ENCODE measurements at places on chromosomes 7 and 10.

GRCh38 chr10:44334621-44335184, 50.2 kb downstream of the CXCL12 start:
- no peak for DNase-seq

- no peak for DNase-seq
Measured at GRCh38 chr7:80591654-80592053, 46.8 kb upstream of the CD36 start.

DNA sequence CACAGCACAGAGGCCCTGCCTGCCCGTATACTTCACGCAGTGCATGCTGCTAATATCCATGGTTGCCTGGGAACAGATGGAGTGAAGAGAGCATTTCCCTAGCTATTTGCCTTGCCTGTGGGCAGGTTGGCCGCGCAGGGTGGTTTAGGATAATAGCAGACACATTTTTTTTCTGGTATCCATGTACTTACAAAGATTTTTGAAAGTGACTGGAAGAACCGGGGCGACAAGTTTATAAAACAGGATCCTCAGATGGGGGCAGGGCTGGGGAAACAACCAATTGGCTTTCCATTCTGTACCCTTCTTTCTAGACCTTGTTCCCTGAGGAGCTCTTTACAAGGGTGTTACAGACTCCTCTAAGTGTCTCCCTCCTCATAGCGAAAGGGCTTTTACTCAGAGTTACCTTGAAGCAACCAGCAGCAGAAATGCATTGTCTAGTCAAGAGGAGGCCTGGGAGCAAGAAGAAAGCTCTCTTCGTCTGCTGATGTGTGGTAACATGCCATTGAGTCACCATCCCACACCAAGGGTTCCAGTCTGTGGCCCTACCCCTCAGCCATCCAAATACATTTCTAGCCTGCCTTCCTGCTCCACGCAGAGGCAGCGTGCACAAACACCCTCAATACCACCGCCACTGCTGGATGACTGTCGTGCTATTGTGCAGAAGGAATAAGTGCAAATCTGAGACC, 31.5 kb downstream of the MTURN start:
- DNase-seq: no peak

DNA sequence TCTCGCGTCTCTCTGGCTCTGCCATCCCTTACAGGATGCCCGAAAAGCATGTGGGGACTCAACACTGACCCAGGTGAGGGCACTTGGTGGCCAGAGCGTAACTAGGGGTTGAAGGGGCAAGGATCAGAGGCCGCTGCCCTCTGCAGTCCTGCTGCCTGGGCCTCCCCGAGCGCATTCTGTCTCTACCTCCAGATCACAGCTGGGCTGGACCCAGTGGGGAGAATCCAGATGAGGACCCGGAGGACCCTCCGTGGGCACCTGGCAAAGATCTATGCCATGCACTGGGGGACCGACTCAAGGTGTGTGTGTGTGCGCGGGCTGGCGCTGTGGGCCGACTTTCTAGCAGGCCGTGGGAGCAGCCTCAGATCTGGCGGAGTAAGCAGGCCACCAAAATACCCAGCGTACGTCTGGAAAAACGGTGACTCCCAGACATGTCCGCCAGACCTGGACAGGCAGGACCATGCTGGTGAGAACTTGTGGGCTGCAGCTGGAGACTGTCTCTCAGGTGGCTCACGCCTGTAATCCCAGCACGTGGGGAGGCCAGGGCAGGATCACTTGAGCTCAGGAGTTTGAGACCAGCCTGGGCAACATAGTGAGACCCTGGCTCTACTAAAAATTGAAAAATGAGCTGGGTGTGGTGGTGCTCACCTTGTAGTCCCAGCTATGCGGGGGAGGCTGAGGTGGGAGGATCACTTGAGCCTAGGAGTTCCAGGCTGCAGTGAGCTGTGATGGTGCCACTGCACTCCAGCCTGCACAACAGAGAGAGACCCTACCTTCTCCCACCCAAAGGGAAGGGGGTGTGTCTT, 3.2 kb downstream of the GNB2 start:
- no peak for DNase-seq

DNA sequence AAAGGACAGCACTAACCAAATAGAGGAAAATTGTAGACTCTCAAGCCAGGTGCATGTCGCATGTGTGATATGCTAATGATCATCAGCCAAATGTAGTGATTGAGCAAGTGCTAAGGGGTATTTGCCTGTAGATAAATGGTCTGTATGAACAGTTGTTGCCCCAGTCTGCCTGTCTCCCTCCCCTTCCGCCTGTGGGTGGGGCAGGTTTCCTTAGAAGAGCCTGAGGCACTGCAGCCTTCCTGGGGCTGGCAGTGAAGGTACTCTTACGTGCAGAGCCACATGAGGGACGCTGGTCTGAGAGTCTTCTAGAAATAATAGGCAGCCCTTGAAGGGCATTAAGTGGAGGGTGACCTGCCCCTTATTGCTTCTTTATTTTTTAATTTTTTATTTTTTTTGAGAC, 152.1 kb downstream of the SNX10 start:
- no peak for DNase-seq

DNA sequence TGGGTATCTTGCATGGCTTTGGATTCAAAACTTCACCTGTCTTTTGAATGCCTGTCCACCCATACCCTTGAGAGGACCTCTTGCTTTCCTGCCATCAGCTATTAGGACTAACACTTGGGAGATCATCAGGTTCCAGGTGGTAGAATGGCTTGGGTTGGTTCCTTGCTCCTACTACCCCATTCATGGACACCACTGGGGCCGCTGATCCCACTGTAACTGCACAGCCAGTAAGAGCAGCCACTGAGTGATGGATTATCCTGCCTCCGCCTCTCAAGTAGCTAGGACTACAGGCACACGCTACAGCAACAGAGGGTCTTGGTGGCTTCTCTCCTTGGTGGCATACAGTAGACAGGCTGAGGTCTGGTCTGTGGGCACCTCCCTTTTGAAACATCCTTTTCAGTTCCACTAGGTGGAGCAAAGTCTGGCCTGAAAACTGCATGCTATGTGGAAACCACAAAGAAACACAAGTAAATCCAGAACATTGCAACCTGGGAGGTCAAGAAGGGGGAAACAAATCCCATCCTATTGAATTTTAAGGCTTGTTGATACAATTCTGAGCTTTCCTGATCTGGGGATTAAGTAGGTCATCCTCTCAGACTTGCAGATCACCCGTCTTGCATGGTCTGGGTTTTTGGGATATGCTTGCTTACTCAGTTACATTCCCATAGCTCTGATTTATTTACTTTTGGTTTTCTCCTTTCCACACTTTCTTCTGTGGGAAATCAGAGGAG, 9.4 kb downstream of the WBP1L start:
- DNase-seq: no peak
